ENCODE measurements at places on chromosomes 5 and 9.

- DNase-seq: no peak
Measured at GRCh38 chr5:157828105-157828943, 30.6 kb downstream of the CLINT1 start.

DNA sequence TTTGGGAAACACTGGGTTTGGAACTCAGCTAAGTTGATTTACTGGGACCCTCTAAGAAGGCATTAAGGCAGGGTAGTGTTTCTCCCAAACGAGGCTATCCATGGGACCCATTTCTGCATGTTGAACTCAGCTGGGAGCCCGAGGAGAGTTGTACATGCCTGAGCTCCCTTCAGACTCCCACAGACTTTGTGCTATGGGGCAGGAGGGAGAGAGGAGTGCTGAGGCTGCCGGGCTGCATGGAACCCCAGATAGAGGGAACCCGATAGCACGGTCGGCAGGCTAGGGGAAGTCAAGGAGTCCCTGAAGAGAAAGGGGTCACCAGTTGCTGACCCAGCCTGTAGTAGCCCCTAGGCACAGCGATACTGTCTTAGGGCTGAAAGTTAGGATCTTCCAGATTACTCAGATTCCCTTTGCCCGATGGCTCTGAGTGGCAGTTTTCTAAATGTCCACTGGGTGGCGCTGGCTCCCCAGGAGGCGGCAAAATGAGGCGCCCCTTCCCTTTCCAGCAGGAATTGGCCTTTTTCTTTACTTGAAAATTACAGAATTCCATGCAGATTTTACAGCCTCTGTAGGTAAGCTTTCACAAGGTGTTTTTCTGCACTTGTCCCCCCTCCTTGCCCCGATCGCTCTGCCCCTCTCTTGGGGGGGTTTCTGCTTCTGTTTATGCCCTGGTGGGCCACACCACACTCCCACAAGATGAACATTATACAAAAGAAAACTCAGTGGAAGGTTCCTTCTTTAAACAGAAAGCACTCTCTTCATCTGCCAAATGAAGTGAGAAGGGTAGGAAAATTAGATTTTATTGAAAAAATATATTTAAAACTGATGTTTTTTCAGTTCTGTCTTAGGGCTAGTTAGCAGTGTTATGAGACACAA is 17.8 kb downstream of the NANS start:
- peak; percentile 49 for DNase-seq

- DNase-seq: no peak
Measured at GRCh38 chr9:134436911-134437310, 110.7 kb downstream of the RXRA start.

- no peak for DNase-seq
Measured at GRCh38 chr5:149855366-149855765, 89.2 kb downstream of the PDE6A start.

DNA sequence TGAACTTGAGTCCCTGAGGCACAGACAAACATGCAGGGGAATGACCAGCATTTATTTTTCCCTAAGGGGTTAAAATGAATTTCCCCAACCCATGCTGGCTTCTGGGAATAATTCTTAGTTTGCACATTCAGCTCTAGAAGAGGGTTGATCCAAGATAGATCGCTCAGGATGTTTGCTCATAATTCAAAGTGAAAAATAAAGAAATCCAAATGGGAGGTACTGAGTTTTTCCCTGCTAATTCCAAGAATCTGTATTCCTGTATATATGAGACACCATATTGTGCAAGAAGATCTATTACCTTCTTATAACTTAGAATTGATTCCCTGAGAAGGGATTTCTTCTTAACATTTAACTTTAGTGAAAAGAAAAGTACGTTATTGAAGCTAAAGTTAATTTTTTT is 96.2 kb downstream of the VCAN start:
- DNase-seq: no peak
